ENCODE measurements at places on chromosomes 13 and 19.

DNA sequence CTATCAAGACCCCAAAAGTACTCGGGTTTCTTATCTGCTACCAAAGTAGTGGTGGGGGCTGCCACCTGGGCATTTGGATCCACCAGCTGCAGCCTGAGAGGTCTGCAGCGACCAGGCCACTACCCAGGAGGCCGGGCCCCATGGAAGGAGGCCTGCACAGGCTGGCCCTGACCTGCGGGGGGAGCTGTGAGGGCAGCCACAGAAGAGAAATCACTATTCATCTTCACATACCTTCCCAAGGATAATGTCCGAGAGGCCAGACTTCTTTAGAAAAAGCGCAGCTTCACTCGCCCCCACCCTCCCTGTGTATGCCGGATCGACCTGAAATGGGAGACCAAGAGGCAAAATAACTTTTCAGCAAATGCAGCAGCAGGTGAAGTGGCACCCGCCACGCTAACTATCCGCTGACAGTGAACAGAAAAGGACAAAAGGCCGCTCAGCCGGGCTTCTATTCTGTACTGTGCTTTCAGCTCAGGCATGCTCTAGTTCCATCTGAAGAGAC lies 30.1 kb downstream of the EPS15L1 start:
- peak; percentile 27 for DNase-seq

DNA sequence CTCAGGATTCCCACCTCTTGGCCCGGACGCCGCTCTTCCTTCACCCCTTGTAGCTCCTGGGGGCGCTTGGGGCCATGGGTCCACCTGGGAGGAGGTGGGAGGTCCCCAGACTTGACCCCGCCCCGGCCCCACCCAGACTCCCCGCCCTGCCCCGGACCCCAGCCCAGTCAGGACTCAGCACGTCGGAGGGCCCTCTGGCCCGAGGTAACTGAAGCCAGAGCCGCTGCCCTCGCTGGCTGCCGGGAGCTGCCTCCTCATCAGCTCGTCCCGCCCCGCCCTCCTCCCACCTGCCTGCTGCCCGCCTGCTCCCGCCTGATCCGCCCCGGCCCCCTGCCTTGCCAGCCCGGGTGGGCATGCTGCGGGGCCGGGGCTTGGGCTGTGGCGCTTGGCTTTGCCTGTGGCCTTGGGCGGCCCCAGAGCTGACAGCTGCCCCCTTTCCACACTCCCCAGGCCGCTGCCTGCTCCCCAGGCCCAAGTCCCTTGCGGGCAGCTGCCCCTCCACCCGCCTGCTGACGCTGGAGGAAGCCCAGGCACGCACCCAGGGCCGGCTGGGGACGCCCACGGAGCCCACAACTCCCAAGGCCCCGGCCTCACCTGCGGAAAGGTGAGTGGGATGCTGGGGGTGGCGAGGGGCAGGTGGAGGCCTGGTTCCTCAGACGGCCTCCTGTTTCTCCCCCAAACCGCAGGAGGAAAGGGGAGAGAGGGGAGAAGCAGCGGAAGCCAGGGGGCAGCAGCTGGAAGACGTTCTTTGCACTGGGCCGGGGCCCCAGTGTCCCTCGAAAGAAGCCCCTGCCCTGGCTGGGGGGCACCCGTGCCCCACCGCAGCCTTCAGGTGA lies 9.4 kb downstream of the ARHGAP33 start:
- DNase-seq, result no peak

DNA sequence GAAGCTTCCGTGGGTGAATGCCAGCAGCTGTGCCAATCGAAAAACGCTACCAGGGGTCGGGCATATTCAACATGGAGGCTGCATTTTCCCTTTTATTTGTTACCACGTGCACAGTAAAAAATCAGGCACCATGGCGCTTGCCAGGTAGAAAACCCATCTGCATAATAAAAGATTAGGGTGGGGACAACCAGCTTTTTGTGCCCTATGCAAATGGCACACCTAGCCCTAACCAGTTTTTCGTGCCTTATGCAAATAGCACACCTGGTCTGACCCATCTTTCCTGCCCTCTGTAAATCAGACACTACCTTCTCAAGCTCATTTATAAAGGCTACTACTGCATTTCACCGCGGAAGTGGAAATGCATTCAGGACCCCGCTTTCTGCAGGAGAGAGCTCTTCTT lies 62.1 kb upstream of the FREM2 start:
- no peak for DNase-seq

DNA sequence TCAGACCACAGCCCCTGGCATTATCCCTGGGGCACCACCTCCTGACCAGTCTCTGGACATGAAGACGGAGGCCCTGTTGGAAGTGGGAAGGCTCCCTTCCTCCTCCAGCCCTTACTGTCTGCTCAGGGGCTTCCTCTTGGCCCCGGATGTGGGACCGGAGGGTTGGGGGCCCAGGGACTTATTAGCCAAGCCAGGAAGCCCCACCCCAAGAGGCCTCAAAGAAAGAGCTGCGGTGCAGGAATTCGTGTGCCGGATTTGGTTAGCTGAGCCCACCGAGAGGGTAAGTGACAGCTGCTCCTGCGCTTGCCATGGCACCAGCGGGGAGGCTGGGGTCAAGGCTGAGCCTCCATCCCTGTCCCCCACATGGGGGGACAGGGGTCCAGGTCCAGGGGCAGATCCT lies at the start of gene RETN:
RETN (plus strand) TSS at position 208 of the 400 bp plus-strand sequence. CDS start 278 bp downstream, outside the sequence.
- DNase-seq, result no peak

DNA sequence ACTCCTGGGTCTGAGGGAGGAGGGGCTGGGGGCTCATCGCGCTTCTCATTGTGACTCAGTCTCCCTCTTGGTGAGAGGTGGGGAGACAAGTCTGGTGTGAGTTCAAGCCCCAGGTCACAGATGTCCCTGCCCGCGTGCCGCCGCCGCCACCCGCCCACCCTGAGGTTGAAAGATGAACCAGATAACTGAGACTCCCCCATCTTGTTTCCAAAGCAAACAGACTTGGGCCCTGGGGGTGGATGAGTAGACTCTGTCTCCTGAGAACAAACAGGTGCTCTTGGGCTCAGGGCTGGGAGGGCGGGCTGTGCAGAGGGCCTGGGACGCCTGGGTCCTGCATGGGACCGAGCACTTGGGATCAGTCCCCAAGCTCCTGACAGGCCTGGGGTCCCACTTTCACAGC lies 567 bp downstream of the SBK2 start:
- DNase-seq, result no peak

DNA sequence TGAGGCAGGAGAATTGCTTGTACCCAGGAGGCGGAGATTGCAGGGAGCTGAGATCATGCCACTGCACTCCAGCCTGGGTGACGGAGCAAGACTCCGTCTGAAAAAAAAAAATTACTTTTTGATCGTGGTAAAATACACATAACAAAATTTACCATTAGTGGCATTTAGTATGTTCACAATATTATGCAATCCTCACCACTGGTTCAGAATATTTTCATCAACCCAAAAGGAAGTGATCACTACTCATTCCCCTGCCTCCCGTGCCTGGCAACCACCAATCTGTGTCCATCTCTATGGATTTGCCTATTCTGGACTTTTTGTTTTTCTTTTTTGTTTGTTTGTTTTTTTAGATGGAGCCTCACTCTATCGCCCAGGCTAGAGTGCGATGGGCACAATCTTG lies 1.2 kb upstream of the PALM3 start:
- DNase-seq, result peak; percentile 30

GRCh38 chr19:28640506-28640905 lies 572.4 kb downstream of the UQCRFS1 start:
- DNase-seq, result no peak

GRCh38 chr19:46350029-46350757 lies 3.3 kb downstream of the PPP5C start:
- DNase-seq, result no peak

GRCh38 chr13:26200811-26201210 lies 21.3 kb downstream of the RNF6 start:
- no peak for DNase-seq

DNA sequence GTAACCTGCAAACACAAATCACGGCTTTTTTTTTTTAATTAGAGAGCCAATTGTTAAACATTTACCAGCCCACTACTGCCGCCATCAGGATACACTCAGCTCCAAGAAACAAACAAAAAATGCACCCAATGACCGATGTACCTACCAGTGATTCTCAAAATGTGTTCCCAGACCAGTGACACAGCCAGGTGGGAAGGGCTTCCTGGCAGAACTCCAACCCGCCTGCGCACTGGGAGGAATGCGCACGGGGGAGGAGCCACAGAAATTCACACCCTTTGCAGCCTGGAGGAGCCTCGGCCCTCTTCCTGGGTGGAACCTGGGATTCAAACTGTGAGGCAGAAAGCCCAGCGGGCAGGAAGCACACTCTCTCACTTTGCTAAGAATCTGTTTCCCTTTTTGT lies 255.9 kb downstream of the TBC1D4 start:
- DNase-seq, result no peak

GRCh38 chr19:18745931-18746330 lies 45.2 kb downstream of the COMP start:
- DNase-seq, result no peak

DNA sequence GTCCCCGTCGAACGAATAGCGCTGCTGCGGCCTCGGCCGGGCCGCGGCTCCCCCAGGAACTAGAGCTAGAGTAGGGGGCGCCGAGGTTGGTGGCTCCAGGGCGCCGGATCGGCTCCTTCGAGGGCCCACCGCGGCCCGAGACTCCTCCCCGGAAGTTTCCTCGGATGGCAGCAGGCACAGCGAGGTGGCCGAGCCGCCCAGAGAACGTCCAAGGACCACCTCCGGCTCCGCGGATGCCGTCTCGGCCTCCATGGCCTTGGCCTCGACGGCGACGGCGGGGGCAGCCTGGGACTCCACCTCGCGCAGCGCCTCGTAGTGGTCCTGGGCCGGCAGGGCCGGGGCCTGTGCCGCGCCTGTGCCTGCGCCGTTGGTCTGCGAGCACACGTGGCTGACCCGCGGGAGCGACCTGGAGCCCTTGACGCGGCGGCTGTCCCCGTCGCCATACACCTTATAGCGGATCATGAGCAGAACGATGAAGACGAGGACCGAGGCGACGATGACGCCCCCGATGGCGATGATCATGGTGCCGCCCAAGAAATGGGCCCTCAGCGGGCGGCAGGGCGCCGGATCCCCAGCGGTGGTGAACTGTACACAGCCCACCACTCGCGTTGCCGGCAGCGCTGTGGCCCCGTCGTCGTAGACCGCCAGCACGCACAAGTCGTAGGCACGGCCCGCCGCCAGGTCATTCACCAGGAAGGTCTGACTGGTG lies 11.8 kb downstream of the IFNL1 start:
- no peak for DNase-seq

DNA sequence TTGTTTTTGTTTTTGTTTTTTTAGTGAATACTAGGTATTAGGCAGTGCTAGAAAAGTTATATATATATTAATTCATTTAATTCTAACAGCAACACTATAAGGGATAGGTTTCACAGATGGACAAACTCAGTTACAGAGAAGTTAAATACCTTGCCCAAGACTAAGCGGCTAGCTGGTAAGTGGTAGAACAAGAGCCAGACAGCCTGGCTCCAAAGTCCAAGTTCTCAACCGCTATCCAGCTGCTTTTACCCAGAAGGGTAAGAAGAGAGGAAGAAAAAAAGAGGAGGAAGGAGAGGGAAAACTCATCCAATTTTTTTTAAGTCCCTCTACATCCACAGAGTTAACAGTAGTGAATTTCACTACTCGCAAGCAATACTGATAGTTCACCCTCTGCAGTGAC lies 217.0 kb downstream of the SPRY2 start:
- DNase-seq, result no peak

DNA sequence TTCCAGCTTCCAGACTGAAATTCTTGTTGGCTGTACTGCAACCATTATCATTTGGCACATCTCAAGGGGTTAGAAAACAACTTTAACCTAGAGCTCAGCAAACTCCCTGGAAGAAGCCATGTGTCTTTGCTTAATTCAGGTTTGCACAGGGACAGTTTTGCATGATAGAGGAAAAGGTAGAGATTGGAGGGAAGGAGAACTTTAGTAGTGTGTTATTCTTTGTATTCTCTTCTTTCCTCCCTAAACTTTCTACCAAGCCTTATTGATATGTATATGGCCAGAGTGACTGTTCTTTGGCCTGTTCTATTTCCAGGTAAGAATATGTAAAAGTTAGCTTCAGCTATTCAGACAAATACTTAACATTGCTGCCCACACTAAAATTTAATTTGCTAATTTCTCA lies 53.1 kb downstream of the UGGT2 start:
- DNase-seq, result no peak

- no peak for DNase-seq
Measured at GRCh38 chr13:58994777-58995176, 1169.0 kb downstream of the DIAPH3 start.

- no peak for DNase-seq
Measured at GRCh38 chr19:46579361-46579879, 21.7 kb upstream of the CALM3 start.

- DNase-seq, result no peak
Measured at GRCh38 chr19:1140272-1141027, 33.6 kb downstream of the SBNO2 start.

DNA sequence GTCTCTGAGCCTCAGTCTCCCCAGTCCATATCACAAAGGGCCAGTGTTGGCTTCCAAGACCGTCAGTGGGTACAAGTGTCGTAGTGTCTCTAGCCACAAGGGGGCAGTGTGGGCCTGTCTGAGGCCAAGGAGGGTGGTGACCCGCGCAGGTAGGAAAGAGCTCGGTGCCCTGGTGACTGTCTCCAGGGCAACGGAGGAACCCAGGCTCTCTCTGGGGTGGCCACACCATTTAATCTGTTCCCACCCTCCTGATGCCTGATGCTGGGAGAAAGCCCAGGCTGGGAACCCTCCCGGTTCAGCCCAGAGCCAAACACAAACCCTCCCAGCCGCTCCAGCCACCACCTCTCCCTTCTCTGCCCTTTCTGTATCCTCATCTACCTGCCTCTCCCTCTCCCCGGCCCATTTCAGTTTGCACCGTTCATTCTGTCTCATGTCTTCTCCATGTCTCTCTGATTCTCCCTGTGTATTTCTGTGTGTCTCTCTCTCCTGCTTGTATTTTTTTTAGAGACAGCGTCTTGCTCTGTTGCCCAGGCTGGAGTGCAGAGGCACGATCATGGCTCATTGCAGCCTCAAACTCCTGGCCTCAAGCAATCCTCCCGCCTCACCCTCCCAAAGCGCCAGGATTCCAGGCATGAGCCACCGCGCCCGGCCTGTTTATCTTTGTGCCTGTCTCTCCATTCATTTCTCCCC lies 17.5 kb upstream of the MEIS3 start:
- DNase-seq, result peak; percentile 73

DNA sequence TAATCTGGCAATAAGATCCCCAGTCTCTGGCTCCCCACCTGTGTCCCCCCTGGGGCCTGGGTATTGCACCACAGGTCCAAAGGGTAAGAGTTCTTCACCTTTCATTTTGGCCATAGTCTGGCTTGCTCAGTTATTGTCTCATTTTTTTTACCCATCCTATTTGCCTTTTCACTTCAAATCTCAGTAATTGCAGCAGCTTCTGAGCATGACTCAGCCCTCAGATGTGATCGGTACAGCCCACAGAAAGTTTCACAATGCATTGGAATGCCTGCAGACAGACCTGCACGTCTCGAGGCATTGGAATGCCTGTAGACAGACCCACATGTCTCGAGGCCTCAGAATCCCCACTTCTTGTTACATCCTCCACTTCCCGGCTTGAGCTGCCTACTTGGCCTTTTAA lies 173.6 kb downstream of the NUFIP1 start:
- DNase-seq, result peak; percentile 57

Data from inflammatory macrophage (primary cell).